ENCODE measurements at places on chromosomes 11 and 22.

- DNase-seq, result no peak
Observed at GRCh38 chr22:30894371-30894740, 74.2 kb downstream of the MORC2 start.

DNA sequence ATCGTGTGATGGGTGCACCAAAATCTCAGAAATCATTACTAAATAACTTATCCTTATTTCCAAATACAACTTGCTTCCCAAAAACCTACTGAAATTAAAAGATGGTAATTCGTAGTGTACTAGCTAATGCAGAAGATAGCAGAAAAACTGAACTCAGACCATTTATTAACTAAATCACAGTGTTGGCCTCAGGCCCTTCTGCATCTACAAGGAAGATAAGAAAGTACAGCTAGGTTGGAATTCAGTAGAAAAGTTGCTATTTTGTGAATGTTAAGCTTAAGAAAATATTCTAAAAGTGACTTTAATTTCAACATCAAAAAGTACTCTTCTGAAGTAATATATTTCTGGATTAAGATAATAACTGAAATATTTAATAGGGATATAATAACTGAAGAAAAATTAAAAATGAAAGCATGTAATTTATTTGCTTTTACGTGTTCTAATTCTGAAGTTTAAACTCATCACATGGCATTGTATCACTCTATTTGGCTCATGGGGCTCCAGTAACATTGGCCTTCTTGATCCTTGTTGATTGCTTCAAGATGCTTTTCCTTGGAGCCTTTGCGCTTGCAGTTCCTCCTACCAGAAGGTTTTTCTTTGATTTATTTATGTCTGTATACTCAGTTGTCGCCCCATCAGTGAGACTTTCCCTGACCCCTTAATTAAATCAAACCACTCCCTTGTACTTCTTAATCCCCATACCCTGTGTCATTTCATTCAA is 847.9 kb upstream of the ANO3 start:
- no peak for DNase-seq

DNA sequence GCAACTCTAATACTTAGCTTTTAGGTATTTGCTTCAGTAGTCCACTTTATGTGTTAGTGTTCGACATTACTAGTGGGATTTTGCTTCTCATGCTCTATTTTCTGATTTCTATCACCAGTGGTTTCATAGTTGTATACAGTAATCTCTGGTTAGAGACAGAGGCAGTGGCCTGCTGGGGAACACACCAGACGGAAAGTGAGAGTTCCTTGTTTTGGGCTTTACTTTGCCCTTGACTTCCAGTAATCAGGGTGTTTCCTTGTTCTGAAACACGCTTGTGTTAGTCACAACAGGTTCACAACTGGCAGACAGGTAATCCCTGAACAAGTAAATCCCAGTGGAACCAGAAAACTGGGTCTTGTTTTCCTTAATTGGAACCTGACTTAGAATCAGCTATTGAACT is 56.0 kb downstream of the PACS1 start:
- peak; percentile 36 for DNase-seq

DNA sequence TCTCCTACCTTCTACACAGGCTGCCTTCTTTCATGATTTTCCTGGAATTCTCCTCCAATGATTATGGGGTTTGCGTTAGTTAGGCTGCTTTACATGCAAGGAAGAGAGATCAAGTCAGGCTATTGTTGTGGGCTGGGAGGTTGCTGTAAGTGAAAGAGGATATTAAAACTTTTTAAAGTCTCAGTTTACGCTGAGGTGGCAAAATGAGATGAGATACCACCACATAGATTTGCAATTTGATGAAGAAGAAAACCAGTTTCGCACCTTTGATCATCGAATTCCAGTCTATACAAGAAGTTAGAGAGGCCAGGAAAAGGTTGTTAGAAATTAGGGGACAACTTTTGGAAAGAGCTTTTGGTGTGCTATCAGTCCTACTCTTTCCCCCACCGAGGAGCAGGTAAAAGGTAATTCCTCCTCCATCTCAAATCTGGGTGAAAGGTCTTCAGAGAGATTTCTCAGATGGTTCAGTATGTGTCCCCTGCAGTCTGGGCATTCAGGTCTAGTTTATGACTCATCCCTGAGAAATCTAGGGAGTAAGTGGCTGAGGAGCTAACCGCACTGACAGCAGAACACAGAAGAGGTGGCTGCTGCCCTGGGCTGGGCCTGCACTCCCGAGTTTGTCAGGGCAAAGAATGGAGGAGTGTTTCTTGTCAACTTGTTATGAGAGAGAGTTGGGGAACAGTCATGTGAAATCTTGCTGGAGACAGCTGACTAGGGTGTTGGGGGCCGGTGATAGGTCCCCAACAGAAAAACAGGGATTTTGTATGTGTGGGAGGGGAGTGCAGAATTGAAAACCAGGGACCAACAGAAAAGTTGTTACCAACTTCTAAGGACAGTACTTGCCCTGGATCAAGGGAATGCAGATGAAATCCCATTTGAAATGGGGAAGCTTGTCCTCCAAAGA is 34.7 kb downstream of the CCDC83 start:
- no peak for DNase-seq

GRCh38 chr11:12625438-12626071 is 48.7 kb upstream of the TEAD1 start:
- DNase-seq, result peak; percentile 30
